ENCODE measurements at places on chromosomes 1 and 21.

- no peak for DNase-seq
These were observed 16.4 kb upstream of the PAX7 start for GRCh38 chr1:18614069-18614735.

DNA sequence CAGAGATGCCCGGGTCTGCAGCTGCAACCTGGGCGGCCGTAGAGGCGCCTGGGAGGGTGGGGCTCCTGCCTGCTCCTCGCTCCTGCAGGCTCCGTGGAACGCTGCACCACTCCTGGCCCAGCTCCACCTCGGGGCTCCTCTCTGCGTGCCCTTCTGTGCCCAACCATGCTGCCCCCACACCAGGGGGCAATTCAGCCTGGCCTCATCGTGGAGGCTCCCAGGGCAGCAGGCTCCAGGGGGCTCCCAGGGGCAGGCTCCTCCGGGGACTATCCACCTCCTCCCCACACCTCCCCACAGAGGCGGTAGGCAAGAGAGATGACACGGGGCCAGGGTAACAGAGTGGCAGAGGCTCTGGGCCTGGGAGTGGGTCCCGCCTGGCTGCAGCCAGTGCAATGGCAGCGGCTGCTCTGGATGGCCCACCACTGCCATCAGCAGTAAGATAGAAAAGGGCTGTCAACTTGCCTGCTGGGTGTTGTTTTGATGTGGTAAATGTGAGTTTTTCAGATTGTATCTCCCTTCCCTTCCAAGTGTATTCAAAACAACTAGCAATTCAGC, 22.4 kb upstream of the LRRC8C start:
- DNase-seq, result peak; percentile 56

DNA sequence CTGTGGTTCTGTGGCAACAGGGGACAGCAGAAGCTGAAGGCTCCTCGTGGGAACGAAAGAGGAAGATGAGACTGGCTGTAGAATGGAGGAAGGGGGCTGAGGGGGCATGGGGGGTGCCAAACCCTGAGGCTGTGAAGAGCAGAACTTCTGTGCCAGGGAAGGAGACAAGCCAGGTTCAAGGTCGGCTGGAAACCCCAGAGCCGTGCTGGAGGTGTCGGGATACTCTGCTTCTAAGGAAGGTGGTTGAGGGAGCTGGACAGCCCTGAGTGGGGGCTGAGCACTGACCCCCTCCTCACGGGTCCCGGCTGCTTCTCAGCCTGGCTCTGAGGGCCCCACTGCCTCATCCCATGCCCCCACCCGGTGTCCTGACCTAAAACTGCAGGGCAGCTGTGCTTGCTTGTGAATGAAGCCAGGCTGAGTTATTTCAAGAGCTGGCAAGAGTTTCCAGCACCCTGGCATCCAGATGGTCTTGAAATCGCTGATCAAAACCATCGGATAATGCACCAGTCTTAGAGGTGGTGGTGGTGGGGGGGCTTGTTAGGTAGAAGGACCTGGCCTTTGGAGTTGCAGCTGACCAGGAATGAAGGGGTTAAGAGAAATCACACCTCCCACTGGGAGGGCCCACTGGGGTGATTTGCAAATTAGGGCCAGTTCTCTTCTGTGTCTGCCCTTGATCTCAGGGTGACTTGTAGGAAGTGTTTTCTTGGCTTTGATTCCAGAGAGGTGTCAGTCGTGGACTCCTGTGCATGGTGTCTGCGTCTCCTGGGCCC, 218.9 kb upstream of the C1orf174 start:
- DNase-seq, result no peak

GRCh38 chr1:77197351-77197750, 21.9 kb downstream of the PIGK start:
- DNase-seq, result no peak

DNA sequence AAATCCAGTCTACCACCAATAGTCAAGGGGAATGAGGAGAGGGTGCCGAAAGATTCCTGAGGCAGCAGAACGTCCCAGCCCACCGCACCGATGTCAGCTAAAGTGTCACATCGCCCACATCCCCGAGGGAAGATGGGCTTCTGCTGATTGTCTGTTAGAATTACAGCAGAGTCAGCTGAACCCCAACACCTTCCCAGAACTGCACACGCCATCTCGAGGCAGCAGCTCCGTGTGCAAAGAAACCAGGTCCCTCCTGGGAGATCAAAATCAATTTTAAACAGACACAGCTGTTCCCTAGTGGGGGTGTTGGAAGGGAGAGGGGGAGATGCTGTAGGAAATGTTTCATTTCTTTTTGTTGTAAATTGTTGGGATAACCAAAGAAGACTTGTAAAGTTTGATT, 12.8 kb upstream of the KAZN start:
- no peak for DNase-seq

- no peak for DNase-seq
These were observed 100.3 kb downstream of the ARHGEF10L start for GRCh38 chr1:17639703-17640340.

All from stimulated activated CD4-positive, alpha-beta T cell treated with anti-CD3 and anti-CD28 coated beads, Interleukin-1b, Interleukin-23, amount 100 ng/mL, for 48 hours (primary cell).